ENCODE measurements at places on chromosomes 1 and 21.

- no peak for DNase-seq
These were observed 263.3 kb downstream of the KIF26B start for GRCh38 chr1:245418077-245418476.

- DNase-seq, result no peak
These were observed 156.2 kb upstream of the C8B start for GRCh38 chr1:57122031-57122430.

GRCh38 chr1:231636157-231636556, 9.6 kb downstream of the DISC1 start:
- no peak for DNase-seq

- peak; percentile 47 for DNase-seq
These were observed 249.4 kb downstream of the PLPP3 start for GRCh38 chr1:56329970-56330369.

- no peak for DNase-seq
These were observed 859 bp upstream of the ANGPTL1 start for GRCh38 chr1:178871551-178872320.

- peak; percentile 85 for DNase-seq
These were observed at the start of gene GBP4 for GRCh38 chr1:89198491-89199072. Gene GBP4 (minus strand): TSS chr1:89198942. CDS start chr1:89198834, 108 bp downstream.

GRCh38 chr1:34127006-34128000, 37.7 kb downstream of the CSMD2 start:
- no peak for DNase-seq

GRCh38 chr1:159911326-159912070, 11.5 kb upstream of the CFAP45 start:
- peak; percentile 40 for DNase-seq

DNA sequence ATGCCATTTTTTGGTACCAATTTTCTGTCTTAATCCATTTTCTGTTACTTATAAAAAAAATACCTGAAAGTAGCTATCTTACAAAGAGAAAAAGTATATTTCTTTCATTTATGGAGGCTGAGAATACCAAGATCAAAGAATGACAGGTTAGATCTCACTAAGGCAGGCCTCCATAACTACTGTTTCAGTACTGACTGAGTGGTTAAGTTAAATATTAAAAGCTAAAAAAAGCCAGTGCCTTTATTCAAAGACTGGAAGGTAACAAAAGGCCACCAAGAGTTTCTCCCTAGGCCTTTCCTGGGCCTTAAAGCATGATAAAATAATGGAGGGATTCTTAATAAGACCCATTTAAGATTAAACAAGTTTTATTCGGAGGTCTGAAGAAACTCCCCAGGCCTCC, 687.7 kb upstream of the ADGRL4 start:
- no peak for DNase-seq

DNA sequence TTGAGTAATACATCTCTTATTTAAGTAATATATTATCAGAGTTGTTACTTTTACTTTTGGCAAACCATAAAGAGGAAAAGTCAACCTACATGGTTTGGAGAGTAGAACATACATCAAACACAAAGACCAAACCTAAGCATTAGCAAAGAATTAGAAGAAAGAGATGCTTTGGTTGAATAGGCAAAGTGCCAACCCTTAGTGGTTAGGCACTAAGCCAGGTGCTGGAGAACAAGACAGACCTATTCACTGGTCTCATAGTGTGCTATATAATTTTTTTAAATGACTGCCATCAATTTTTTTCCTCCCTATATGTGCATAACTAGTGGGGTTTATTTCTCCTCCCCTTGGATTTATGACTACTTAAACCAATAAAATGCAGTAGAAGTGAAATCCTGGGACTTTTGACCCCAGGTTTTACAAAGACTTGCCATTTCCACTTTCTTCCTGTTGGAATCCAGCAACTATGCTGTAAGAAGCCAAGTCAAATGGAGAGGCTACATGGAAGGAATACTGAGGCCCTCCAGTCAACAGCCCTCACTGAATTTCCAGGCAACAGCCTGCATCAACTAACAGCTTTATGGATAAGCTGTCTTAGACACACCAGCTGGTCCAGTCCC, 69.8 kb upstream of the HAO2 start:
- DNase-seq, result no peak

DNA sequence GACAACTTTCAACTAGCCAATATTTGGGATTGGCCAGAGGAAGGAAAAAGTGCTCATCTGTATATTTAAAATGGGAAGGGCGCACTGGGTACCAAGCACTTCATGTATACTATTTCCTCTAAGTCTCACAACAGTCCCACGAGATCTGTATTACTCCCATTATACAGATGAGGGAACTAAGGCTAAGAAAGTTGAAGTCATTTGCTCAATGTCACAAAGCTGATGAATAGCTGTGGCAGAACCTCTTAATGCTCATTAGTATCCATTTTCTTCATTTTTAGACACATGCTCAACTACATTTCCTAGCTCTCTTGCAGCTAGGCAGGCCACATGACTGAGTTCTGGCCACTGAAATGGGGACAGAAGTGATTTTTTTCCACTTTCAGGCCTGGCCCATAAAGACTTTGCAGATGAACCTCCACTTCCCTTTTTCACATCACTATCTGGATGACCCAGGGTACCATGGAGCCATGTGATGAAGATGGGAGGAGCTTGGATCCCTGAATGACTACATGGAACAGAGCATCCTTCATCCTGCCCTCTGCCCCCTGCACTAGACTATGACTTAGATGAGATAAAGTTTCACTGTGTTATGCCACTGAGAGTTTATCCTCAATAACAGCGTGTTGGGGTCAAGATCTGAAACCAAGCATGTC, 31.8 kb downstream of the ATF3 start:
- DNase-seq, result no peak

DNA sequence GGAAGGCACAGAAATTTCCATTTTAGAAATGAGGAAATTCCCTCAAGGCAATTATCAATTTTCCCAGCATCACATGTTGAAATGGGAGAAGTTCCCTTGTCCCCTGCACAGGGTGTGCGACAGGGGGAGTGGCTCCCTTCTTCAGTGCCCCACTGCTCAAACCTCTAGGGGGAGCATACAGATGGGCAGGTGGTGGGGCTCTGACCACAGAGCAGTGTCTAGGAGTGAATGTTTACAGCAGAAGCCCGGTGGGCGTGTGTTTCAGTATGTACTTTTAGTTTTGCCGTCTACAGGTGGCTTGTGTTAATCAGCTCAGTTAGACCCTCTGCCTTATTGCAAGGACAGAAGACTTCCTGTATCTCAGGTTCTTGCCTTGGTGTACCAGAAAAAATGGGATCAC, 493.7 kb upstream of the PLXNA2 start:
- DNase-seq, result peak; percentile 15

- DNase-seq, result peak; percentile 47
These were observed 90.6 kb downstream of the SGIP1 start for GRCh38 chr1:66624412-66625060.

- no peak for DNase-seq
These were observed 6.2 kb downstream of the ARHGEF2 start for GRCh38 chr1:155971910-155972809.

GRCh38 chr1:233172201-233172600, 123.3 kb downstream of the PCNX2 start:
- DNase-seq, result peak; percentile 48

DNA sequence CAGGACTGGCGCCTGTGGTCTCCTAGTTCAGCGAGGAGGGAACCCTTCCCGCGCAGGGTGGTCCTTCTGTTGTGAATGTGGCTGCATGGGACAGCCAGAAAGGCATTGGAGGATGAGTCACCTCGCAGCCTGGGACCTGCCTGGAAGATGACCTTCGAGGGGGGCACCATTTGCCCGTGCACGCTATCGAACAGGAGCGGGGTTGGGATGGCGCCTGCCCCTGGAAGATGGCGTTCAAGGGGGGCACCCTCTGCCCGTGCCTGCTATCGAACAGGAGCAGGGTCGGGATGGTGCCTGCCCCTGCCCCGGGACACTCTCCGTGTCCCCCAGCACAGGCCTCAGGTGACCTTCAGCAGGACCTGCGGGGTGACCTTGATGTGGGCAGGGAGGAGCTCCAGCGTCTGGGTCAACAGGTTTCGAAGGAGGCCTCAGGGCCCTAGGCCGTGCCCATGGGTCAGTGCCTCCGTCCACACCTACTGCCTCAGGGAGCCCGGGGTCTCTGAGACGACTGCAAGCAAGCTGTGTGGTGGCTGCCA, 1.7 kb upstream of the ACTRT2 start:
- DNase-seq, result no peak

- DNase-seq, result no peak
These were observed 10.2 kb upstream of the RNF186 start for GRCh38 chr1:19825298-19825697.

Measured in suppressor macrophage treated with lipopolysaccharide for 1 hour (primary cell).